Effector memory CD4-positive, alpha-beta T cell (primary cell): ENCODE measurements at places on chromosomes 11 and 22.

GRCh38 chr11:29214833-29215232, 802.0 kb downstream of the KCNA4 start:
- DNase-seq = no peak

DNA sequence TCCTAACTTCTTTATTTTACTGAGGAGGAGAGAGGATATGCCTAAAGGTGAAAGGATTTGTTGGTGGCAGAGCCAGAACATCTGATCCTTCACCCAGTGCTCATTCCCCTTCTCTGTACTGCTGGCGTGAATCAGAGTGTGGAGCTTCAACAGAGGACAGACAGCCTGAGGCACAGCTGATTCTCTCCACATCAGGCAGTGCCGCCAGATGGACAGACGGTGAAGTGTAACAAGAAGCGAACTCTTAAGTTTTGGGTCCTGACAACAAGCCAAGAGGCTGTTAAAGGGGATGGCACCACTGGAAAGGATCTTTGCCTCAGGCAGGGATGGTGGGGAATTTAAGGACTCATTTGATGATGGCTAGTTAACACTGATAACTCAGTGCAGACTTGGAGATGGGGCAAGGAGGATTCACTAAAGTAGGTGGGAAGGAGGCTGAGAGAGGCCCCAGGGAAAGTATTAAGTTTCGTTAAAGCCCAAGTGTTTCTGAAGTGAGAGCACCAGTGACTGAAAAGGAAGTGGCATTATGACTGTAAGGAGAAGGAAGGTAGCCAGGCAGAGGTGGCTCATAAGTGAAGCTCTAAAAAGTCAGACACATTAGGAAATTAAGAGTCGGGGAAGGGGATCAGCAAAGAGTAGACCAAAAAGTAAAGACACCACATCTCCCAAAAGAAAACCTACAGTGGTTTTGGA, 81.3 kb downstream of the CLPB start:
- no peak for DNase-seq

DNA sequence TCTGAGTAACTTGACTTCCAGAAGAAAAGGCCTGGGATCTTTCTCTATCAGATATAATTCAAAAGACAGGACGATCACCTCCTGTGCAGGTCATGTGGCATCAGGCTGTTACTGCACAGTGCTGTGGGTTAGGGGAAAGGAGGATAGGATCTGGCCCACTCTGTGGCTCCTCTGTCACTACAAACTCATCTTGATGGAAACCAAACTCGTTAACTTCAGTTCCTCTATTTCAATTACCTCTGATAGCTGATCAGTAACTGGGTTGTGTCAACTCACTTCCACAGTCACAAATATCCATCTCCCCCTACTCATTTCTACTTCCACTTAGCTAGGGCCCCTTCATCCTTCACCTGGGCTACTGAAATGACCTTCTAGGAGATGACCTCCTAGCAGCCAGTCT, 95.2 kb downstream of the RCN1 start:
- DNase-seq = no peak

GRCh38 chr11:33774736-33775466, 581 bp upstream of the FBXO3 start:
- no peak for DNase-seq

DNA sequence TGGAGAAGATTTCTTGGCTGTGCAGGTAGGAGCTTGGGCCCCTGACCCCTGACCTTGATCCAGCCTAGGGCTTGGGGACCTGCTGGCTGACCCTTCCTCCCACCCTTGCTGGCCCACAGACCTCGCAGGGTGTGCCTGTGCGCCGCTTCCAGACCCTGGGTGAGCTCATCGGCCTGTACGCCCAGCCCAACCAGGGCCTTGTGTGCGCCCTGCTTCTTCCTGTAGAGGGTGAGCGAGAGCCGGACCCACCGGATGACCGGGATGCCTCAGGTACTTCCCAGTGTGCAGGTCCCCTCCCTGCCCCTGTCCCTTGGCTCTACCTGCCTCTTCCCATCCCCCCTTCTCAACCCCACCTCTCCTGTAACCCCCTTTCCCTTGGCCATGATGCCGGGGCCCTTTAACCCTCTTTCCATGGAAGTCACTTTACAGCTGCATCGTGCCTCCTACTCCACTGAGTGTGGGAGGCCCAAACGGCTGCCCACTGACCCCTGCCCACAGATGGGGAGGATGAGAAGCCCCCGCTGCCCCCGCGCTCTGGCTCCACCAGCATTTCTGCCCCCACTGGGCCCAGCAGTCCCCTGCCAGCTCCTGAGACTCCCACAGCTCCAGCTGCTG, 3.8 kb downstream of the INPPL1 start:
- no peak for DNase-seq

- DNase-seq = no peak
Measured at GRCh38 chr11:73760135-73760678, 667 bp downstream of the RAB6A start.

DNA sequence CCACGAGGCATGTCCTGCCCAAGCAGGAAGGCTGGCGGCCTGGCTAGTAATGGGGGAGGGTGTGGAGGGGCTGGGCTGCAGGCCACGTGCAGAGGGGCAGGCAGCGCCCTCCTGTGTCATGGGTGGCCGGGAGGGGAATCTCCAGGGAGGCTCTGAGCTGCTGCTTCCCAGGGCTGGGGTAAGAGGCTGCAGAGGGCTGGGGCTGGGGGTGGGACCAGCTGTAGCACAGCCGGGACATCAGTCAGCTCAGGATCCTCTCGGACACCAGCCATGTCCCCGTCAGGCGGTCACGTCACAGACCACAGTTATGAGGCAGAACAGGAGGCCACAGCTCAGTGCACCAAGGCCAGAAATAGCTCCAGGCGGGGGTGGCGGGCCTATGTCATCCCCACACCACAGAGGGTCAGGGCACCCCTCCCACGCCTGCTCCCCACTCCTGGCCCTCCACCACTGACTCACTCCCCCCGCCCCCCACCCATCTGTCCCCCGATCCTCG, 21.1 kb downstream of the RTN4R start:
- DNase-seq = no peak
